ENCODE measurements at places on chromosomes 1 and 21.

DNA sequence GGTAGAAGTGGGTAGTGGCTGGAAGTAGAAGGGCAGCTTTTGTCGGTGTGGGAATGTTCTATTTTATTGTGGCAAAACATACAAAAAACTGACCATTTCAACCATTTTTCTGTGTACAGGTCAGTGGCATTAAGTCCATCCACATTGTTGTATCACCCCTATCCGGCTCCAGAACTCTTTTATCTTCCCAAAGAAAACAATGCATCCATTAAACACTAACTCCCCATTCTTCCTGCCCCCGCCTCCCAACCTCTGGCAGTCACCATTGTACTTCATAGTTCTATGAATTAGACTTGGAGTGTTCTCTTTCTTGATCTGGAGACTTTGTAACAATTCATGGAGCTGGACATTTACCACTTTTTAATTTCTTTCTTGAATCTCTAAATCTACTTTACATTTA, 55.7 kb downstream of the DEGS1 start:
- no peak for DNase-seq

DNA sequence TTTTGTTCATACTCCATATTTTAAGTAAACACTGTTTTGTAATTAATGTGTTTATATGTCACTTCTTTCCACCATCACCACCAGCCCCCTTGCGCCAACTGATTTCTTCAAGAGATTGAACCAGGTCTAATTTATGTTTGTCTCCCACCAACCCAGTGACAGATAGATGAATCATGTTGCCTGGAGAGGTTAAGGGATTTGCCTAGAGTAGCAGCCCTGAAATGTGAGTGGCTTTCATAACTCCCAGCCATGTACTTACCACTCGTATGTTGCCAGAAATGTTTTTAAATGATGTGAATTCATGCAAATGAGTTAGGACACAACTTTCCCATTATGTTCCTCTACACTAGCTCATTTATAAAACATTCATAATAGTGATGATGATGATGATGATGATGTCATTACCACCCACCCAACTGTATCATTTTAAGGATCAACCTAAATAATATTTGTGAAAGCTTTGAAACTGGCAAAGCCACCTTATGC, 86.9 kb downstream of the LRRC8D start:
- DNase-seq, result no peak

- no peak for DNase-seq
These were observed 595 bp downstream of the GLUL start for GRCh38 chr1:182391028-182391361.

GRCh38 chr1:70314706-70315304, 39.7 kb downstream of the ANKRD13C start:
- DNase-seq, result no peak

GRCh38 chr1:14976256-14976655, 177.3 kb upstream of the TMEM51 start:
- DNase-seq, result no peak

- no peak for DNase-seq
These were observed 49.3 kb downstream of the PTGFR start for GRCh38 chr1:78540048-78540447.

DNA sequence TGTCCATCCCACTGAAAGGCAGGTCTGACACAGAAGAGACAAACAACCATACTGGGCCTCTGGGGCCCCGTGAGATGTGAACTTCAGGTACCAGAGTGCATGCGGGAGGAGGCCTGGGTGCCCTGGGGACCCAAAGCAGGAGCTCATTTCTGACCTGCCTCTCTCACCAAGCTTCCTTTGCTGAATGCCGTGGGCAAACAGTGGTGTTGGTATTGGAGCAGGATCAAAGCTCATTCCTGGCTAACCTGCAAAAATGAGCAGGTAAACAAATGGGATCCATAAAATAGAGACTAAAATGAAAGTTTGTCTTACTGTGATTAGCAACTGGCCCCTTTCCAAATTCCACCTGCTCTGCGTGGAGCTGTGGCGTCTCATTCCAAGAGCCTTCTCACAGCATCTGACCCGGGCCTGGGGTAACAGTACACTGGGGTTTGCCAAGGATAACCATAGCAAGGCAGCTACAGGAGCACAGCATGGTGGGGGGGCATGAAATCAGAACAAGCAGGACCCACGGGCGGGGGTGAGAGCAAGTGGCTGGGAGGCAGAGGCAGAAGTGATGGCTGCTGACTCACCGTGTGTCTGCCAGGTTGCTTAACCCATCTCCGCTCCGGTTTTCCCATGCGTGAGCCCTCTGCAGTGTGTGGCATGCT, 103.6 kb downstream of the KIF26B start:
- DNase-seq, result no peak

GRCh38 chr1:203676455-203676854, 49.8 kb downstream of the ATP2B4 start:
- no peak for DNase-seq

DNA sequence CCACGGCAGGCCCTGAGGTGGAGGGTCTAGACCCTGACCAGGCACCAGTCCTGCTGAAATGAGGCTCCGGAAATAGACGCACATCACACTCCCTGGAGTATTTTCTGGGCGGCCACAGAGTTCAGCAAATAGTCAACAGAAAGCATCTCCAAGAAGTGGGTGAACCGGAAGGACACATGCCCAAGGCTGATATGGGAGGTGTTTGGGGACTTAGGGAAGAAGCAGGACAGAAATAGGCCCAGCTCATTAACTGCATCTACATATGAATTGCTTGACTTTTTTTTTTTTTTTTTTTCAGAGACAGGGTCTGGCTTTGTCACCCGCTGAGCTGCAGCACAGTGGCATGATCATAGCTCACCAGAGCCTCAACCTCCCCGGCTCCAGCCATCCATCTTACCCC, 36.5 kb upstream of the GPR157 start:
- DNase-seq, result no peak

GRCh38 chr1:53087332-53088285, 25.6 kb downstream of the PODN start:
- DNase-seq, result peak; percentile 35

DNA sequence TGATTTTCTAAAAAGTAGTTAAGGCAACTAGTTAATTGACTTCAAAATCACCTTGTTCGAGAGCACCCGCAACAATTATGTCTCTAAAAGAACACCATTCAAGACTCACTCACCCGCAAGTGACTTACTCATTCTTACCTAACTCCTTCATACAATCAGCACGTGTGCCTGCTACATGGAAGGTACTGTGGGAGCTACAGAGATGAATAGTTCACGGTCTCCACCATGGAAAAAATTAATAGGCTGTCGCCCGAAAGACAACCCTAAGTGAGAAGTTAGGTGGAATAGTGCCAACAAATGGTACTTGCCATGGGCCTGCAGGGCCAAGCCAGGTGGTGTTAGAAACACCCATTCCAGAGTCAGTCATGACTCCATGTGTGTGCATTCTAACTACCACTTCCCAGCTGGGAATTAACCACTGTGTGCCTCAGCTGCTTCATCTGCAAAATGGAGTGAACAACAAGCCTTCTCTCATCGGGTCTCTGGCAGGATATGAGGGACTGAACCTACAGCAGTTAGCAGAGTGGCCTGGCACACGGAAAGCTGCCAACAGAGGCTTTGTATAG, 7.1 kb downstream of the SSBP3 start:
- no peak for DNase-seq

GRCh38 chr1:222653178-222653827, 35.4 kb downstream of the MIA3 start:
- DNase-seq, result no peak

- DNase-seq, result no peak
These were observed 97.8 kb downstream of the ZFYVE9 start for GRCh38 chr1:52239708-52240001.

GRCh38 chr1:176638713-176639526, 175.9 kb downstream of the PAPPA2 start:
- no peak for DNase-seq

DNA sequence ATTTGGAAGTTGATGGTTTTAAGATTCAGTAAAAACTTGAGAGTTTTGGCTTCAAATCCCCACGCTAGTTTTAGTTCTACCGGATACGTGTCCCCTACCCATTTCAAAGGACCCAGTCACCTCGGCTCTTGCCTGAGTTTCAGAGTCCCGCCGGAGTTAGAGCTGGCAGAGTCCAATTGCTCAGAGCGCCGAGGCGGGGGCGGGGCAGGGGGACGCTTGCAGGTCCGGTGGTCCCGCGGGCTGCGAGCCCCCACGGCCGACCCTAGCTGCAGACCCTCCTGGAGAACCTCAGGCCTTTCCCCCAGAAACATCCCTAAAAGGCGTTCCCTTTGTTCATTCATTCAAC, 765 bp upstream of the VPS45 start:
- DNase-seq, result peak; percentile 76

DNA sequence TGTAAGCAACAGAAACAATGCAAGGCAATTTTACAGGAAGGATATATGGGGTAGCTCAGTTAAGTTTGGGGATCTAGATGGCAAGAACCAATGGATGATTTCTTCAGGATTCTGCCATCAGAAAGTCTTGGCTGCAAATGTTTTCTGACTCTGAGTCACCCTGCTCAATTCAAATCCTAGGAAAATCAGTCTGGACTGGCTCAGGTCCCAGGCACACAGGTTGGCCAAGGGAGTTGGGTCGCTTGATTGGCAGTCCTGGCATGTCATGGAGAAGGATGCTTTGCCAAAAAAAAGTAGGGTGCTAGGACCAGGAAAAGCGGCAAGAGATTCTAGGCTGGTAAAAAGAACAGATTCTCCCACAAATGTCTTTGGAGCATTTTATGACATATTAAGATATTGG, 28.9 kb upstream of the S1PR1 start:
- DNase-seq, result no peak

DNA sequence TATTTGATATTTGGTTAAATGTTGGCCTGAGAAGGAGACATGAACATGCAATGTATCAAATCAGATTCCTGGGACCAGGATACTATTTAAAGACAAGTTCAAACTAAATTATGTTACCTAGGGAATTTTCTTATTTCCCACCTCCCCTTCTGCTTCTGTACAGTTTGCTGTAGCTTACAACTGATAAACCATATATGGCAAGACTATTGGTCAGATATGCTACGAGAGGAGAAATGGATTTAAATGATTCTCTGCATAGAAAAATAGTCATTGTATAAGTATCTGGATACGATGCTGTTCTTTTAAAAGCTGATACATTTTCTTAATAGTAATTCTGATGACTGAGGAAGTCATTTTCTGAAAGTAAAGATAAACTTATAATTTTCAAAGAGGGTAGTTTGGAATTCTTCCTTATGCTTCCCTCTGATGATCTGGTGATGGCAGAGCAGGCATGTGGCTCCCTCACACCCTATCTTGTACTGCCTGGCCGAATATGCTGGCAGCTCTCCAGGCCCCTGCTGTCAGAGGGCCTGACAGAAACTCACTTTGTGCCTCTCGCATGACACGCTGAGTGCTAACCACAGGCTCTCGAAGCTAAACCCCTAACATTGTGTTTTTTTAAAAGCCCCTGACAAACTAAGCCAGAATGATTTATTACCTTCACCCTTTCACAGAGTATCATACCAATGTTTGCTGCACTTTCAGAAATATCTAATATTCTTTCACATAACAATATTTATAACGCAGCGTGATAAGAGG, 19.4 kb downstream of the RRP15 start:
- no peak for DNase-seq

- no peak for DNase-seq
These were observed 66.5 kb downstream of the KCNAB2 start for GRCh38 chr1:6111991-6112689.

DNA sequence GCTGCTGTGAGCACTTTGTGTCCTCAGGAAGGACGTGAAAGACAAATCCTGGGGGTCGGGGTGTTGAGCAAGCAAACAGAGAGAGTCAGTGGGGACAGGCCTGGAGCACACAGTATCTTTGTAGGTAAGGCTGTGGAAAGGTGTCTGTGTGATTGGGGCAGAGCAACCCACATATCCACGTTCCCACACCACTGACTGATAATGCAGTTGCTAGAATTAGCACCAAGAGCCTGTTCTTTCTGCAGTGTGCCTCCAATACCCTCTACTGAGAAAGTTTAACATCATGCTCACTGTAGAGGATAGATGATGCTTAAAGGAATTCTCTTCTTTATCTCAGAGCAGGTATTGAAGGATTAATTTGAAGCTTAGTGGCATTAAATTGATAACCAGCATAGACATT, 161.1 kb downstream of the PIK3R3 start:
- no peak for DNase-seq

- DNase-seq, result no peak
These were observed 188.4 kb downstream of the CLIC6 start for GRCh38 chr21:34857122-34857713.

- DNase-seq, result no peak
These were observed 102.2 kb upstream of the JUN start for GRCh38 chr1:58885998-58886397.

- DNase-seq, result no peak
These were observed 41.2 kb downstream of the KIF21B start for GRCh38 chr1:200982071-200982945.

- DNase-seq, result no peak
These were observed 54.7 kb downstream of the COQ8A start for GRCh38 chr1:226994586-226995364.

GRCh38 chr1:118504221-118504644, 319.2 kb upstream of the SPAG17 start:
- DNase-seq, result peak; percentile 28

Measured in nephron progenitor cell (in vitro differentiated cells).